ENCODE measurements at places on chromosomes 2 and 18. TPM values are rescaled to one million over a fixed set of nuclear protein-coding genes. Genes with fewer than 3 reads are reported as not detected.

DNA sequence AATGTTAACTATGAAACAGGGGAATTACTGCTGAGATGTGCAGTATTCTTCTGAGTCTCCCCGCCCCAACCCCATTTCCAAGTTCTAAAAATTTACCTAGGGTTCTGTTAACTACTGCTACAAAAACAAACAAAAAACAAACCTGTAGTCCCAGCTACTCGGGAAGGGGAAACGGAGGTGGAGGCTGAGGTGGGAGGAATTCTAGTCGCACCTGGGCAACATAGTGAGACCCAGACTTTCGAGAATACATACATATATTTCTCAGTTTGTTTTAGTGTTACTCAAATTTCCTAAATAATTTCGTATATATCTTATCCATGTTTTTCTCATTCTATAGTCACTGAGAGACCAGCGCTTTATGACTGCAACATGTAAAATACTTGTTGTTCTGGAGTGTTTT, 989 bp downstream of the STAM2 start:
- DNase-seq: no peak

- no peak for DNase-seq
These were observed 73.3 kb downstream of the NAB1 start for GRCh38 chr2:190722061-190722759.

GRCh38 chr2:128622371-128622770, 303.7 kb upstream of the HS6ST1 start:
- no peak for DNase-seq

- no peak for DNase-seq
These were observed 104.8 kb upstream of the CAPN13 start for GRCh38 chr2:30912056-30912455.

- no peak for DNase-seq
These were observed 44.9 kb downstream of the MYO3B start for GRCh38 chr2:170222842-170223241.

DNA sequence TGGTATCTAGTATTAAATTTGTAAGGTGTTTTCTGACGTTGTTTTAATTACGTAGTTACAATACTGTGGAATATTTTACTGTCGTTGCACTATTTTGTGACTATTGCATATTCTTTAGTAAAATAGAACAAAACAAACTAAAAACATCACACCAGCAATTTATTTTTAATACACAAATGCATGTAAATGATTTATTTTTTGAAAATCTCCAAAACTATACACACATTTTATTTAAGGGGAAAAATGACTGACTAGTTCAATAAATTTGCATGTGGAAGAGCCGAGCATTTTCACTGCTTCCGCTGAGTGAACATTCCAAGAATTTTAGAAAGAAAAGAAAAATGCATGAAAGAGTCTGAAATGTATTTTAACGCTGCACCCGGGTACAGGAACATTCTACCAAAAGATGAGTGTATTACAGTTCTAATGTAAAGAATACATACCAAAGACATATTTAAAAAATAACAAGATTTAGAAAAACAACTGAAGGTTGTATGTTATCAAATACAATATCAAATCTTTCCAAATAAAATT, 257.7 kb downstream of the MEIS1 start:
- no peak for DNase-seq

RAB31 gene
- 38.5 TPM for total RNA-seq
